Nasal cavity respiratory epithelium epithelial cell of viscerocranial mucosa (primary cell): ENCODE measurements at places on chromosomes 7 and 10. TPM values are rescaled to one million over a fixed set of nuclear protein-coding genes. Genes with fewer than 3 reads are reported as not detected.

TM9SF3 gene
- total RNA-seq, result 134 and 154 TPM in 2 replicates

ACTL6B gene
- total RNA-seq, result not detected in 2 replicates

ZNF503 gene
- total RNA-seq, result 2.4 and 11.7 TPM in 2 replicates

EPHB6 gene
- total RNA-seq, result 0.34 and 3.2 TPM in 2 replicates

HDAC9 gene
- total RNA-seq, result 29.7 and 46.5 TPM in 2 replicates
